ENCODE measurements at places on chromosomes 11 and 22.

DNA sequence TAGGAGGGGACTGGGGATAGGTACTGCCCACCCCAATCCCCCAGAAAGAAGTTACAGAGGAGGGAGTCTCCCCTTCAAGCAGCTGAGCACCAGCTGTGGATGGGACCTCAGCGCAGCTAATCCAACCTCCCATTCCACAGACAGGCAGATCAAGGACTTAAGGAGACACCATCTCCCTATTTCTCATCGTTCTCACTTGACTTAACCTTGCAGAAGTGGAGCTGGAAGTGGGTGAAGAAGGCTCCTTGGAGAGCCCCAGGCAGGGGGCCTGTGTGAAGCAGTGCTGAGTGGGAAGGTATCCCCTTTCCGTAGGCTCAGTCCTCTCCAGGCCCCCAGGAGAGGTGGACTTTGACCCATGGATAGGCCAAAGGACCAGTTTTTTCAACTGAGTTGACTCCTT is 27.3 kb downstream of the USP35 start:
- no peak for DNase-seq

- DNase-seq, result peak; percentile 5
These were observed 48.5 kb downstream of the GGTLC2 start for GRCh38 chr22:22692707-22693530.

DNA sequence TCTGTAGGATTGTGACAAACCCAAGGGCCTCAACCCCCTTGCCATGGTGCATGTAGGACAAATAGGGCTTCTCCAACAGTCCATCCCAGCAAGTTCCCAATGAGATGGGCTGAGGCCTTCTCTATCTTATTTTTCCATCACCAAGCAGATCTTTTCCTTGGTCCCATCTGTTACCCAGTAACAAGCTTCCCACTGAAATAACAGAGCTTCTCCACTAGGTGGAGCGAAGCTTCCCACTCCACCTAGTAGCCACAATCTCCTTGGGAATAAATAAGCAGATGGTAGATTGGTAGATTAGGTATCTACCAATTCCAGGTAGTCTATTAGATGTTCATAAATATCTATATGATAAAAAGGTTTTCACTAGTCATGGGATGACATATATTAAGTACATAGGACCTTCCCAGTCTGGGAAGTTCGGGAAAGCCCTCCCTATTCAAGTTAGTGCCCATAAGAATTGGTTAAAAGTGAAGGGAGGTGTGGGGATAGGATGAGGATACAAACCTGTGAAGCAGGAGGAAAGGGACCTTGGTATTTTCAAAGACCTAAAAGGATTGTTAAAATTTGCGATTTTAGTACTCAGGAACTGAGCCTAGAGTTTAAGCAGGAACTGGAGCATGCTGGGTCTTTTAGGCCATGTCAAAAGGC is 5.9 kb upstream of the OR52L1 start:
- no peak for DNase-seq

DNA sequence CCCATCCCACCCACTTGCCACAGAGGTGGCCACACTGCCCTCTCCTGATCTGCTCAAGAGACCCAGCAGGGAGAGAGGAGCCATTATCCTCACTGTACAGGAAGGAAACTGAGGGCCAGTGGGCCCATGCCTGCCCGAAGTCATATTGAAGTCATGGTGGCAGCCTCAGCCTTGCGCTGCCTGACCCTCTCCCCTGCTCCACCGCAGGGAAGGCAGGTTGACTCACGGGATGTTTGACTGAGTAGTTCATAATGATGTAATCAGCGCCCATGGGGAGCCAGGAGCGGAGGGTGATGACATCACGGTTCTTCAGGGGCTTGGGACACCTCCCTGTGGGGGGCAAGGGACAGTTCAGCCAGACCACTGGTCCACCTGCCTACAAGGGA is 6.1 kb upstream of the ARAP1 start:
- no peak for DNase-seq

DNA sequence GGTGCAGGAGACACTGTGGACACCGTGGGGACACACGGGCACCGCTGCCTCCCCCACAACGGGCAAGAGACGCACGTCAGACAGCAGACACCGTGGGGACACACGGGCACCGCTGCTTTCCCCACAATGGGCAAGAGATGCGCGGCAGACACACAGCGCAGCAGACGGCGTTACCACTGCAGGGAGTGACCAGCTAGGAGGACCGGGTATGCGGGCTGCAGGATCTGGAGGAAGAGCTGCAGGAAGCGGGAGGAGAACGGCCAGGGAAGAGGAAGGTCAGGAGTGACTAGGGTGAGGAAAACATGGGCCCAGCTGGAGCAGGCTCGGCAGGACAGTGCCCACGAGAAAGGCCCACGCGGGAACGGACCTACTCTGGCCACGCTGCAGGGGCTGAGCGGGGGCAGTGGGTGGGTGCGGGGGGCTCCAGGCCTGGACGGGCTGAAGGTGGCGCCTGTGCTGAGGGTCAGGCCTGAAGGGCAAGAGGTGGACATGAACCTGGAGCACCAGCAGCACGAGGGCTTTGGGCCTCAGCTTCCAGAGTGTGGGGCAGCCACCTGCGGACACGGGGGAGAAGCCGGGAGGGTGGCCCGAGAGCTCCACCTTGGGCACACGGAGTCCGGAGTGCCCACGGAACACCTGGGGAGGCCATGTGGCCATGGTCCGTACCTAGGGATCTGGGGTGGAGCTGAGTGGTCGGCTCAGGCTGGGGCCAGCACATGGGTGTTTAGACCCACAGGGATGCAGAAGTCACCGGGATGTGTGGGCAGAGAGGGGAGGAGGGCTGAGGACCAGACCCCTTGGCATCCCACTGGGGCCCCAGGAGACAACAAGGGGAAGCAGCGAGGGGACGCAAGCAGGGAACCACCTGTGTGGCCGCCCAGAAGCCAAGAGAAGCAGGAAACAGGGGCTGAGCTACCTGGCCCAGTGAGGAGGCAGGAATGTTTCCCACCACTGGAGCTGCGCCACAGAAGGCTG is 16.5 kb downstream of the TOLLIP start:
- DNase-seq, result no peak

GRCh38 chr11:19430754-19431398 is 190.1 kb upstream of the E2F8 start:
- no peak for DNase-seq

- DNase-seq, result no peak
These were observed 1079.4 kb downstream of the BRD1 start for GRCh38 chr22:48748113-48748859.

GRCh38 chr22:37019309-37020191 is at the start of the genes MPST and TST:
Gene MPST (plus strand): TSS chr22:37019742. CDS start chr22:37019837, 95 bp downstream.
Gene TST (minus strand): TSS chr22:37019447. CDS start chr22:37018732, 715 bp downstream.
- DNase-seq, result peak; percentile 60

- no peak for DNase-seq
These were observed 10.8 kb downstream of the ST14 start for GRCh38 chr11:130170345-130170744.

- DNase-seq, result no peak
These were observed 98.0 kb upstream of the THY1 start for GRCh38 chr11:119520966-119521365.

DNA sequence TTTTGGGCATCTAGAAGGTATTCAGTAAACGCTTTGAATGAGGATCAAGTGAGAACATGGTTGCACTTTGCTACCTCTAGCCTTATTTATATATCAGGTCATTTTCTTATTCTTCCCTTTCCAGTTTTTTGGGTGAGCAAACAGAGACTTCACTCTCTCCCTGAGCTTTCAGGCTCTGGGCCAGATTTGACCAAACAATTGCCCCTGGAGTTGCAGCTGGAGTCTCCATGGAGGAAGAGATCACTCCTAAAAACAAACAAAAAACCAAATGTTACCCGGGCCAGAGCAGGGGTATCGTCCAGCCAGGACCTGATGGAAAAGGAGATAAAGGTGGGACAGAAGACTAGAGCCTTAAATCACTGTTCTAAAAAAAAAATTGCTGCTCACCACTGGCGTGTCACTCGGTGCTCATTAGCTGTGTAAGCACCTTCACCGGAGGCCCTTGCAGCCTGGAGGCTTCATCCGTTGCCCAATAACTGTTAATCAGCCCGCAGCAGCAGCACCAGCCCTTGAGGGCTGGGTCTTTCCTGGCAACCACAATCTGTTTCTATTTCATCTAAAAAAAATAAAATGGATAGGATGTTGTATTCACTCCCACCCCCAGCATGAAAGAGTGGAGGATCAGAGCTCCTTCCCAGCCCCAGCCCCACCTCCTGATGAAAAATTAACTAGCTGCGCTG is 125.0 kb downstream of the PKNOX2 start:
- peak; percentile 42 for DNase-seq

GRCh38 chr11:69321877-69322361 is 28.0 kb downstream of the MYEOV start:
- no peak for DNase-seq

DNA sequence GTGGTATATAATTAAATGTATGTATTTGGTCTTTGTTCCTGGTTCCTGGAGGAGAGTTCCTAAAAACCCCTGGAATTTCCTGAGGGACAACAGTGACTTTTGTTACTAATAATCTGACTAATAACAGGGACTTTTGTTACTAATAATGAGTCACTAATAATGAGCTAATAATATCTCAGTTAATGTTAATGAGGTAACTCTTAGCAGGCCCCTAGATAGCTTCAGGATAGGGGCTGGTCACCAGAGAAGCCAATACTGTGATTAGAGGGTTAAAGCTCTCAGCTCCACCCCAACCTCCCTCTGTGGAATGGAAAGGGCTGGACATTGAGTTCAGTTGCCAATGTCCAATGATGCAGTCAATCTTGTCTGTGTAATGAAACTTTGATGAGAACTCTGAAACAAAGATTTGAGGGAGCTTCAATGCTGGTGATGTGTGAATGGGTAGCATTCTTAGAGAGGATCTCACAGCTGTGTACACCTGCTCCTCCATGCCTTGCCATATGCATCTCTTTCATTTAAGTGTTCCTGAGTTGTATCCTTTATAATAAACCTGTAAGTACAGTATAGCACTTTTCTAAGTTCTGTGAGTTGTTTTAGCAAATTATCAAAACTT is 1431.4 kb upstream of the TENM4 start:
- no peak for DNase-seq

GRCh38 chr11:106398502-106399075 is 321.1 kb downstream of the AASDHPPT start:
- DNase-seq, result no peak
